Activated T-helper 1 cell treated with Interleukin-2 at 50 U/mL for 16 hours (primary cell): ENCODE measurements at places on chromosomes 16 and 17.
A peak's percentile ranks its signal among the peaks of the same experiment; 100 is the strongest.

DNA sequence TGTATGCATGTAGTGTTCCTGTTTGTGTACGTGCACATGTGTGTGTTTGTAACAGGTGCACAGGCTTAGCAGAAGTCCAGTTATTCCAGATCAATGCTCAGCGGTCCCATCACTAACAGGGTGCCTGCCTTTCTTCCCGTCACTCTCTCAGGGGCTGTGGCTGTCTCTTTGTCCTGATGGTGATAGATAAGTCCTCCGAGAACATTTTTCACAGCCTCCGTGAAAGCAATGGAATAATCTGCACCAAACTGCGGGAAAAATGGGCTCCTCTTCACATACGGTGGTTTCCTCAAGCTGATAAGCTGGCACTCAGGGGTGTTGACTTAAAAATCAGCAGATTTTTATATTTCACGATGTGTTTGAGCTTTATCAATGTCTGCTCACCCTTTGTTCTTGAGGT, 342.3 kb downstream of the TMEM114 start:
- no peak for DNase-seq

GRCh38 chr17:49969134-49969759, at the start of gene DLX4:
TSS of gene DLX4 (plus strand) at chr17:49969190. CDS start at chr17:49969469, 279 bp downstream.
- DNase-seq, result no peak

- DNase-seq, result no peak
These were observed 15.4 kb downstream of the KCNJ2 start for GRCh38 chr17:70184770-70185169.

DNA sequence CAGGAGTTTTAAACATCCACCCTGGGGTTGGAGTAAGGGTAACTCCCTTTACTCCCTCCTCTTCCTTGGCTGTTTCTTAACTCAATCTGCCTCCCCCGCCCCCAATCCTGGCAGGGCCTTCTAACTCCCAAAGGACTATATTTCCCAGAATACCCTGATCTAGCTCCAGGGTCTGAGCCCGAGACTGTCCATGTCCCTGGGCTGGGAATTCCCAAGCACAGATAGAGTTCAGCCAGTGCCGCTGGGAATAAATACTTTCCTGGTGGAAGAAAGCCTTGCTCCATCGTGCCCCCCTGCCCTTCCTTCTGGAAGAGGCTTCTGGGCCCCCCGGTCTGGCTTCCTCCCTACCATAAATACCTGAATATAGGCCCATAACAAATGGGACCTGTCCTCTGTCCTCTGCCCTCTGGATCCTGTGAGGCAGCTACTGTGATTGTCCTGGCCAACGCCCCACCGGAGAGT, 10.2 kb downstream of the BAHCC1 start:
- DNase-seq, result no peak

DNA sequence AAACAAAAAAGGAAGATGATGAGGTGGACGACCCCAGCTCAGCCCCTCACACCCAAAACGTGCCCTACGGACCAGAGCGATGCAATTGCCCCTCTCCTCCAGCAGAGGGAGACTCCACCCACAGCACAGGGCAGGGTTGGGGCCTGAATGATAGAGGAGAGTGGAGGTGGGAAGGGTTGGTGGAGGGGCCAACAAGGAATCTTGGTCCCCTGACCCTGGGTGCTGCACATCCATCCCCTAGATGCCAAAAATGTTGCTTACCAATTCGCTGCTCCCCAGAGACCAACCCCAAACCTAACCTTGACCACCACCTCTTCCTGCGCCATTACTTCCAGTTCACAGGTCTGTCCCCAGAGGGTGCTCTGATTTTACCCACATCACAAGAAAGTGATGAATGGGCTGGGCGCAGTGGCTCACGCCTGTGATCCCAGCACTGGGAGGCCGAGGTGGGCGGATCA, 12.9 kb downstream of the P2RX5 start:
- DNase-seq, result peak; percentile 33

DNA sequence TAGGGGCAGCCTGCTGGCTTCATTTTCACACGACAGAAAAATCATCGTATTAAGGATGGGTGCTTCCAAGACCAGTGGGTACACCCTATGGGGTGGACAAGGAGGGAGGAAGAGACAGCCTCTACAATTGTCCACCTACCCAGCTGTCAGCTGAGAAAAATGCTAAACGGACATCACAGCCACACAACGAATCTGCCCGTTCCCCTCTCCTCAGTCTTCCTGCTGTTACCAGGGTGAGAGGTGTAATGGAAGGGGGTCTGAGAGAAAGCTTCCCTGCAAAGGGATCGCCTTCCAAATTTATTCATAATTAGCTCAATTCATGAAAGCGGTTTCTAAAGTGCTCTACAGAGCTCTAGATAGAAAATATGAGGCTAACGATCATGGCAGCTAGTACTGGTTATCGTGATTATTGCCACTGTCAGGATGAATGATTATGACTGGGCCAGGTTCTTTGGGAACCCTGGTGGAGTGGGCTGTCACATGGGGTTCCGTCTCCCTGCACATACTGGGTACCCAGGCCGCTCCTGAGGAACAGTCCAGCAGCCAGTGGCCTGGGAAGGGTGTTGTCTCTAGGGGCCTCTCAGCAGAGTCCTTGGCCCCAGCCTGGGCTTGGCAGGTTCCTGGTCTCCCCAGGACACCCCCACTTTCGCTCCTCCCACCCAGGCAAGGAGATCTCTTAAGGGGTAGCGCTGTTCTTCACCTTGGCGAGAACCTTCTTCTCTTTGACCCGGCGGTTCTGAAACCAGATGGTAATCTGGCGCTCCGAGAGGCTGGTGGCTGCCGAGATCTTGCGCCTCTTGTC, 2.2 kb downstream of the HOXB13 start:
- no peak for DNase-seq

DNA sequence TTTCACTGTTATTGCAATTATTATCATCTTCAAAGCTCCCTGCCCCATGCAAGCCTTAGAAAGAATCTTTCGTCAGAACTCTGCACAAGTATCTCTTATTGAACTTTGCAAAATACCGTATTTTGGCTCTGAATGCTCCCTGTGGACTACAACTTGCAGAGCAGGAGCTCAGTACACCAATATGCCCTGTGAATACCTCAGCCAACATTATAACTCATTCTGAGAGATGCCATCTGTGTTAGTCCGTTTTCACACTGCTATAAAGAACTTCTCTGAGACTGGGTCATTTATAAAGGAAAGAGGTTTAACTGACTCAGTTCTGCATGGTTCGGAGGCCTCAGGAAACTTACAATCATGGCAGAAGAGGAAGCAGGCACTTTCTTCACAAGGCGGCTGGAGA, 87.2 kb upstream of the XYLT1 start:
- no peak for DNase-seq

DNA sequence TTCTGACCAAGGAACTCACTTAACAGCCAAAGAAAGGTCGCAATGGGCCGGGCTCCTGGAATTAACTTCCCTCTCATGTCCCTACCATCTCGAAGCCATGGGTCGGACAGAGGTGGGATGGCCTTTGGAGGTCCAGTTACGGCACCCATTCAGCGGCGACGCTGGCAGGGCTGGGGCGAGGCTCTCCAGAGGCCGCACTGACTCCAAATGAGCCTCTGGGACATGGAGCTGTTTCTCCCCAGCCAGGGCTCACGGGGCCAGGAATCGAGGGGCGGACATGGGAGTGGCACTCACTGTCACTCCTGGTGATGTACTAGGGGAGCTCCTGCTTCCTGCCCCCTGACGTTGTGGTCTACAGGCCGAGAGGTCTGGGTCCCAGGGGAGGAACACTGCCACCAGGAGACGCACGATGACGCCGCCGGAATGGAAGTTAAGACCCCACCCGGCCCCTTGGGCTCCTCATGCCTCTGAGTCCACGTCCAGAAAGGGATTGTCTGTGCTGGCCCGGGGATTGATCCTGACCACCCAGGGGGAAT, 60.7 kb upstream of the METRNL start:
- no peak for DNase-seq

GRCh38 chr16:11696266-11697012, 28.2 kb downstream of the SNN start:
- no peak for DNase-seq

GRCh38 chr17:17042851-17043460, 699 bp downstream of the MPRIP start:
- DNase-seq, result no peak

DNA sequence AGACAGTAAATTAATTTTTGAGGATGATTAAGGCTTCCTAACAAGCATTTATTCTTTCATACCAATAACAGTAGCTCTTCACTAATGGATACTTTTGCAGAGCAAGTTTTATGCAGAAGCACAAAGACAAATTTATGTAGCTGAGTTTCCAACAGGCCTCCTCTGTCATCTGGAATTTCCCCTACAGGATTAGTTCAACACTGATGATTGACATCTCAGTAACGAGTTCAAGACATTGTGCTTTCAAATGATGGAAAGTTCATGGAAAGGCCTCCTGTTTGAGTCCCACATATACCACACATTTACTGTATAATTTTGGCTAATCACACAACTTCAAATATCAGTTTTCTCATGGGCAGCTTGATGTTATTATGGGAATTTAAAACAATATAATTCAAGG, 40.6 kb downstream of the ABCA10 start:
- no peak for DNase-seq

GRCh38 chr17:64055183-64056142, 35.0 kb upstream of the ICAM2 start:
- no peak for DNase-seq

DNA sequence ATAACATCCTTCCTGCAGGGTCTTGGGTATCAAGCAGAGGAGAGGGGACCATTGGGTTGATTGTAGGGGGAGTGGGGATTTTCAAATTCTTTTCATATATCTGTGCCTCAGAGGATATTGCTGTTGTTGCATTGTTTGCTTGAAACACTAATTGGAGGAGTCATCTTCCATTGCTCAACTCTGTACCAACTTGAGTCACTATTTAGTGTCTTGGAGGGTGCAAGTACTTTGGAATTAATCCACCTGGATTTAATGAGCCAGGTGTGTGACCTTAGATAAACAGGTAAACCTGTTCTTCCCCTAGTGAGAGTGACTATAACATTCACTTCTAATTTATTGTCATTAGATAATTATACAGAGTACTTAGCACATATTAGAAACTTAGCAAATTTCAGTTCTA, 151.3 kb upstream of the CNTNAP4 start:
- DNase-seq, result no peak

GRCh38 chr16:27463741-27464591, 62.0 kb downstream of the IL21R start:
- peak; percentile 34 for DNase-seq

DNA sequence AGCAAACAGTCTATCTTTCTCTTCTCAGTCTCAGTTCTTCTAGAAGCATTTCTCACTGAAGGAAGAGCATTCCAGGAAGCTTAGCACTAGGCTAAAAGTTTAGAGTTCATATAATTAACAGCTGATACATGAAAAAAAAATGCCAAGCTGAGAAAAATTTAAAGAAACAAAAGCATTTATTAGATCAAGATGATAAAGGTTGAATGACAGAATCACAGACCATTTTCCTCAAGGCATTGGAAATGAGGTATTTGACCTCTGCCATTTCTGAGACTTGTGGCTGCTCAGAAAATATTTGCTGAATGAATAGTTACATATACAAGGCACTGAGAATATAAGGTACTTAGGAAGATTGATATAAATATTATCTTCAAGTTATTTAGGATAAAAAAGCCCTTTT, 901.6 kb upstream of the GOT2 start:
- DNase-seq, result no peak

DNA sequence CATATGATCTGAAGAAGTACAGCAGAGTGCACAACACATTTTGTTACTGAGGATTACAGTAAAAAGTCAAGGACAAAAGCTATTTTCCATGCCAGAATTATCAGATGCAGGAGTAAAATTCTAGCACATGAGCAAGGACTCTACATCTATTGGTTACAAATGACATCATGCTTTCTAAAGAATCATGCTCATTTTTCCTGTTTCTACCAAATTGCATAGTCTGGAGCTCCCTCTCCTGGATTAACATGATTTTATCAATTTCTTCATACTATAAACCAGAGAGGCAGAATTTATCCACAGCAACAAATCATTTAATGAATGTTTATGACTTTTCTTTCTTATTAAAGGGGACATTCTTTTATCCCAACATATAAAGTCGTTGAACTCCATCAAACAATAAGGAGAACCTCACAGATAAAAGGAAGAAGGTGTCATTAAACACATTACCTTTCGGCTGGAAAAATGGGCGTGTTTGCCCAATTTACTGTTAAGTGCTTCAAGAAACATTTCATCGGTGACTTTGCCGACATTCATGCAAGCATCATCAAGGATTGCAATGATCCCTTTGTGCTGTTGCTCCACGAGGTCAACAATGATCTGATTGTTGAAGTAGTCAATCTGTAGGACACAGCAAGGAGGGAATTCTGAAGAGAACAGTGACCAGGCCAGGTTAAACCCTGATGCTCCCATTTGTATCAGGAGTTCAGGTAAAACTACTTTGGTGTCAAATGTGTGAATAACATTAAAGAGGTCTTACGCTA, 121.7 kb downstream of the MYO1D start:
- no peak for DNase-seq

- no peak for DNase-seq
These were observed 16.4 kb upstream of the SSTR5 start for GRCh38 chr16:1056196-1056595.

DNA sequence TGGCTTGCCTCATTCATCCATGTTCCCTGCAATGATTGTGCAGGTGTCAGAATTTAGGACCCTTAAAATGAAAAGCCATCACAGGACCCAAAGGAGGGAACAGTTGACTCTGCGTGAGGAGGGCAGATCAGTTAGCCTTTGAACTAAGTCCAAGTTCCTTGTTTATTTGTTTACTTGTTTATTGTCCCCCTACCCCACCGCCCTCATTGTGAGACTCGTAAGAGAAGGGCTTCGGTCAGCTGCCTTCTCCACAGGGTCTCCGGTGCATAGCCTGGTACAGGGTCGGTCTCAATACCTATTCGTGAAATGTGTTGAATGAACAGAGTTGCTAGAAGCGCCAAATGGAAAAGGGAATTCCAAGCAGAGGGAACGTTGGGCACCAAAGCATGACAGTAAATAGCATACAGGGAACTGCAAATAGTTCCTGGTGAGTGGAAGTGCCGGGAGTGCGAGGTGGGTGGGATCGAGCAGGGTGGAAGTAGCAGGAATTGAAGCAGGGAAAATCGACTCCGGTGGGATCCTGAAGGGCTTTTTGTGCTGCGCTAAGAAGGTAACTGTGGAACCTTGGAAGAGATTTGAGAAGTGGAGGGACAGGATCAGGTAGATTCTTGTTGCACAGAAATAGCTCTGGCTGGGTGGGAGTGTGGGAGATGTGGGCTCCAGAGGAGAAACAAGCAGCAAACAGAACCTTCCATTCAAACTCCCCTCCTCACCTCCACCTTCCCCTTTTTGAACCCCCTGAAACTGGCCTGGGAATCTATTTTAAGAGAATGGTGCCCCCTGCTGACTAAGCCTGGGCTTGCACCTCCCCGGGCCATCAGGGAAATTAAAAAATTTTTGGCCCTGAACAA, 12.7 kb downstream of the SLC35B1 start:
- DNase-seq, result peak; percentile 44
